ENCODE measurements at places on chromosomes 5 and 9. TPM values are rescaled to one million over a fixed set of nuclear protein-coding genes. Genes with fewer than 3 reads are reported as not detected.

Gene MYO10
- 34.9 TPM for total RNA-seq

Gene CD14
- total RNA-seq: 0.42 TPM

Gene LPAR1
- 7.4 TPM for total RNA-seq

Gene NEUROG1
- not detected for total RNA-seq

Gene CCDC183
- 2.8 TPM for total RNA-seq

GRCh38 chr5:74549384-74549783 is 91.1 kb downstream of the ENC1 start:
- no peak for DNase-seq

DNA sequence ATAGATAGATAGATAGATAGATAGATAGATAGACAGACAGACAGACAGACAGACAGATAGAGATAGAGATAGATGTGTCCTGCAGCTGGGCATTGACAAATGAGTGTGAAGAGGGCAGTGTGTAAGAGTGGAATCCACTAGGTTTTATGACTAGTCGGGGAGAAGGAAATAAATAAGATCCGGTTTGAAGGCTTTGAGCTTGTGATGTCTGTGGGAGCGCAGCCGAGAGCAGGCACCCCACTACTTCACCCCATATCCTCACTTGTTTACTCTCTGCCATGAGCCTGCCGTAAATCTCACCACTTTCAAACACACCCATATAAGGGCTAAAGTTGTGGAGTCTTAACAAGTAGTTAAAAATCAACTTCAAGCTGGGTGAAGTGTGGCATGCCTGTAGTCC is 1.4 kb upstream of the SUSD1 start:
- DNase-seq: no peak

GRCh38 chr9:86792136-86792535 is 155.2 kb downstream of the GAS1 start:
- DNase-seq: peak; percentile 38

GRCh38 chr9:131407717-131408195 is 13.9 kb downstream of the PRRC2B start:
- DNase-seq: no peak

DNA sequence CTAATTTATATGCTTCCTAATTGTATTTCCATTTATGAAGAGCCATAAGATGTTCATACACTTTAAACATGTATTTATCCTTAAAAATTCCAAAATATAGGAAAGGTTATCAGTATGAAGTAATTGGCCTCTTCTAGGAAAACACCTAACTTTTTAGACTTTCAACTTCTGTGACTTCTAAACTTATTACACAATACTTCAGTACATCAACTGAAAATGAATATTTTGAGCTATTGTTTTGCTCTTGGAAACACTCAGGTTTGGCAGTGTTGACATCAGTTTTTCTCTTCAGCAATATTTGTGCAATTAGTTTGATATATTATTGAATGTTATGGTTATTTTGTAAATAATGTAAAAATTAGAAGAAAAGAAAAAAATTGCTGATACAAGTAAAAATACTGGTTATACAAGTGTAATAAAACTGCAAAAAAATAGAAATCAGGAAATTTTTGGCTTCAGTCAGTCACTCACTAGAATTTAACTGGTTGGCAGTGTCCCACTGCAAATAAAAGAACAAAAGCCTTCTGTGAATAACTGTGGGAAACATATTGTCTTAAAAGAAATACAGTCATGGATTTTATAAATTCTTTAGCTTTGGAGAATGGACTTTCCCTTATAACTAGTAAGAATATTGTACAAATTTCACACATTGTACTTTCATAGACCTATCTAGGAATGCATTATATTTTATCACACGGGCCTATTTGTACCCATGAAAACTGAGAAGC is 635.9 kb downstream of the TLE1 start:
- DNase-seq: no peak

GRCh38 chr5:173289372-173289771 is 38.8 kb downstream of the STC2 start:
- DNase-seq: no peak

- no peak for DNase-seq
Measured at GRCh38 chr5:83285661-83286398, 185.7 kb upstream of the VCAN start.

- peak; percentile 26 for DNase-seq
Measured at GRCh38 chr5:122101636-122102285, 23.7 kb upstream of the LOX start.

DNA sequence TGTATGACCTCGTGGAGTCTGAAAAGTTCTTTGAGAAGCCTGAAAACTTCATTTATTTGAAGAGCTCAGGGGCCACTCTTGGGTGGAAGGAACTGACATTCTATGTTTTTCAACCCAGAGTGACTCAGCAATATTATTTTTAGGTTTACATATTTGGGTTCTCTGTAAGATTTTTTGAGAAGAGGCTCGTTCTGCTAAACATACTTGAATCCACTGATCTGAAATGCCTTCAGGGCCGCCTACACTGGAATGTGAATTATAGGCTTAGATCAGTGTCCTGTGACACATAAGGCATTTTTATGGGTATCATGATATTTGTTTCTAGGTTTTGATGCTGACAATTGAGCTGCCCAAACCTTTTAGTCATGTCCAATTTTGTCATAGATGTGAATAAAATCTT is 86.2 kb downstream of the PSAT1 start:
- no peak for DNase-seq

- no peak for DNase-seq
Measured at GRCh38 chr9:106286249-106286648, 576.7 kb upstream of the ZNF462 start.

DNA sequence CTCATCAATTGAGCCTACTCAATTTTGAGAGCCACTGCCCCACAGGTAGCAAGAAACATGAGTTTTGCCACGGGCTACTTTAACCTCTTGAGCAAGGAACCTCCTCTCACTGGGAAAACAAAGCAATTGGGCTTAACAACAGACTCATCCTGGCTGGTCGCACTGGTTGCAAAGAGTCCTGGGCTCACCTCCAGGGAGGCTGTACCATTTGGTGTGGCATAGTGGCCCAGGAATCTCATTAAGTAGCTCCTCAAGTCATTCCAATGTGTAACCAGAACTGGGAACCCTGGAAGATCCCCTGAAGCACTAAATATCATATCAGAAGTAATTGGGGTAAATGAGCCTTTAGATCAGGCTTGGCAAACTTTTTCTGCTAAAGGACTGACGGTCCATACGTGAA is 78.5 kb downstream of the MYO10 start:
- DNase-seq: no peak

- no peak for DNase-seq
Measured at GRCh38 chr9:121958530-121958929, 134.6 kb downstream of the TTLL11 start.

- no peak for DNase-seq
Measured at GRCh38 chr9:127221695-127222094, 42.9 kb upstream of the GARNL3 start.

DNA sequence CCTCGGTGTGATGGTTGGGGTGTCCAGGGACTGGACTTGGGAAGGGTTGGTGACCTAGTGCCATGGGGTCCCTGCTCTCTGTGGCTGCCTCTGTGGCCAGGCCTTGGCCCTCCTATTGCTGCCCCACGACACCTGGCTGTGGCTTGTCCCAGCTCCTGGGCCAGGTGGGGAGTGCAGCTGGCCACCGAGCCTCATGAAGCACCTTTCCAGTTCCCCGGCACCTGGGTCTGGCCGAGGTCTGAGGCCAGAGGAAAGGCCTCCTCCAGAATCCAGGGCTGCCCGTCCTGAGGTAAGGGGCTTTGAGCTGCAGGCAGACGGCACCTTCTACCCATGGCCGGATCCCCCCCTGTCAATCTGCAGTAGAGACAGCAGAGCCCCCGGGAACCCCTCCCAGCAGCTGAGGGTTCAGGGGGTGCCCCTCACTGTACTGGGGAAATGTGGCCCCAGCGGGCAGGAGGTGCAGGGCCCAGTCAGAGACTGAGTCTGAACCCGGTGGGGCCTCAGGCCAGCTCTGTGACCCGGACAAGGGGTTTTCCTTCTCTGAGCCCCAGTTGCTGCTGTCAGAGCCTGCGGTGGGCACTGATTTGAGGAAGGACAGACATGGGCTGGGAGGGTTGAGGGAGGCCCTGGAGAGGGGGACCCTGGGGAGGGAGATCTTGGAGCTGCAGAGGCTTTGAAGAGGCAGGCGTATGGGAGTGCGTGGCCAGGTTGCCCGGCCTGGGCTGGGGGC is 54.5 kb downstream of the RXRA start:
- DNase-seq: no peak

DNA sequence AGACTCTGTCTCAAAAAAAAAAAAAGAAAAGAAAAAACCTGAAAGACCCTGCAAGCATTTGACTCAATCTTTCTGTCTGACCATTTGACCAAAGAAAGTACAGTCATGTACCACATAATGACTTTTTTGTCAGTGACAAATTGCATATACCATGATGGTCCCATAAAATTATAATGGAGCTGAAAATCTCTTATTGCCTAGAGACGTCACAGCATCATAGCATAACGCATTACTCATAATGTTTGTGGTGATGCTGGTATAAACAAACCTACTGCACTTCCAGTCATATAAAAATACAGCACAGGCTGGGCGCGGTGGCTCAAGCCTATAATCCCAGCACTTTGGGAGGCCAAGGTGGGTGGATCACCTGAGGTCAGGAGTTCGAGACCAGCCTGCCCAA is 10.5 kb downstream of the ECM2 start:
- no peak for DNase-seq

DNA sequence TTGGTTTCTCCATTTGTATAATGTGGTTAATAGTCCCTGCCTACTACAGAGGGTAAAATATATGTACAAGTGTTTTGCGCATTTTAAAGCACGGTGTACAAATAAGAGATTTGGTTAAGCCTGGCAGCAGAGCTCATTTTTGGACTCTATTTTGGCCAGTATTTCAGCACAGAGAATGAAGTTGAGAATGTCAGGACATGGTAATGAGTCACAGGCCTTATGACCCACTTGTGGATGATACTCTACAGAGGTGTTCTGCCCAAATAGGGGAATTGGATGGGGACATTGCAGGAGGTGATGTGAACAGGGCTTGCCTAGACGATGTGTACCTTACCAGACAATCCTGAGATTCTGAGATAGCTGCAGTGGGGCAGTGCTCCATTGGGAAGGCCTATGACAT is 50.6 kb downstream of the MELK start:
- DNase-seq: no peak

DNA sequence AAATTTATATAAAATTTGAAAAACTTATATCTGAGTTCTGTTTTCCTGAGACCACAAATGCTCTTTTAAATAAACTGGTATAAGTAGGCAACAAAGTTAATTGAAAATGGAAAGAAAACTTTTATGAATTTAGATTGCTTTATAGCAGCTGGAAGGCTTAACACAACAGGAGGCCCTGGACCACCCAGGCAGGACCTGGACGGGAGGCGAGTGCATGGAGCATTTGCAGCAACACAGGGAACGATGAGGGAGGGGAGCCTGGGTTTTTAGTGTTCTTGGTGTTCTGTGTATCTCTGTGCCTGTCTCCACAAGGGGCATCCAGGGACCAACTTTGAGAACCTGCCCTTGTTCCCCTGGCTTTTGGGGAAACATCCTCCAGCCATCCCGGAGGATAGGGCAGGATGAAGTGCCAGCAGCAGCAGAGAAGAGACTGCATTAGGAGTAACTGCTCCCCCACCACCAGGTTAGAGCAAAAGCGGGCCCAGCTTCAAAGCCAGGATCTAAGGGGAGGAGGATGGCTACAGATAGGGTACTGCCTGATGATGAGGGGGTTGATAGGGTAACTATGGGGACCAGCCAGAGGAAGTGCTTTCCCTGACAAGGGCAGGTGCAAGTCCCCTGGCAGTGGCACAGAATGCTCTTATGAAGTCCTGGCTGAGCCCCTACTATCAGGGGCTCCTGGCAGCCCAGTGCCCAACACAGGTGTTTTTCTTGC is 6.7 kb upstream of the SPATA31E1 start:
- no peak for DNase-seq

- DNase-seq: no peak
Measured at GRCh38 chr5:118619823-118620222, 368.5 kb downstream of the DTWD2 start.

DNA sequence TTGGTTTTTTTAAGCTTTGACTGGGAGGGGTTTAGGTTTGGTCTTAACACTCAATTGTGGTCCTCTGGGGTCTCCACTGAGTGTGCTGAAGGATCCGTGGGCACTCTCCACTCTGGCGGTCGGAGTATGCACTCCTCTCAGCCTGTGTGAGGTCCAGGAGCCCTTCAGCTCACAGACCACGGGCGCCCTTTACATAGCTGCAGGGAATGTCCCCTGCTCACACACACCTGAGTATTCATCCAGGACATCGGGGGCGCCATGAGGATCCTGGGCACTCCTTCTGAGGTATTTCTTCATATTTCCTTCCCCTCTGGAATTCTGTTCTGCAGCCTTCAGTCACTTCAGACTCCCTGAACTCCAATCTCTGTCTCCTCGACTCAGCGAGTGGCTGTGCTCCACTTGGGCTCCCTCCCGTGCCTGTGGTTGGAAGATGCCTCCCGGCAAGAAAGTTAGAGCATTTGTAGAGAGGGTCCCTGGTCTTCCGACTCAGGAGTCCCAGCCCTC is 12.5 kb downstream of the TRIP13 start:
- no peak for DNase-seq

DNA sequence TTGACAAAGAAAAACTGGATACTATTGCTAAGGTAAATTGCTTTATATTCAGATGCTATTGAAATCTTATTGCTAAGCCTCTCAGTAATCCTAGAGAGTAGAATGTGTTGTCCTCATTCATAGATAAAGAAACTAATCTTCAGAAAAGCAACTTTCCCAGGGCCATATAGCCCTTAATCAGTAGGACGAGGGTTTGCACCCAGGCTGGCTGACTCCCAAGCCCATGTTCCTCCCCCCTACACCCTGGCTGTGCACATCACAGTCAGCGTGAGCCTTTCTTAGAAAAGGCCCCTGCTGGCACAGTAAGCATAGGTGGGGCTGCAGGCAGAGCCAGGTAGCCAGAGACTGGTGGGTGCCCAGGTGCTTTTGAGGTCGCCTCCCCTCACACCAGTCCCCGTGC is 15.8 kb upstream of the GLIPR2 start:
- no peak for DNase-seq

GRCh38 chr9:120740132-120740531 is 25.9 kb upstream of the MEGF9 start:
- no peak for DNase-seq

- no peak for DNase-seq
Measured at GRCh38 chr5:178421128-178421527, 169.1 kb downstream of the COL23A1 start.

GRCh38 chr9:2570615-2571479 is 50.7 kb upstream of the VLDLR start:
- peak; percentile 79 for DNase-seq

DNA sequence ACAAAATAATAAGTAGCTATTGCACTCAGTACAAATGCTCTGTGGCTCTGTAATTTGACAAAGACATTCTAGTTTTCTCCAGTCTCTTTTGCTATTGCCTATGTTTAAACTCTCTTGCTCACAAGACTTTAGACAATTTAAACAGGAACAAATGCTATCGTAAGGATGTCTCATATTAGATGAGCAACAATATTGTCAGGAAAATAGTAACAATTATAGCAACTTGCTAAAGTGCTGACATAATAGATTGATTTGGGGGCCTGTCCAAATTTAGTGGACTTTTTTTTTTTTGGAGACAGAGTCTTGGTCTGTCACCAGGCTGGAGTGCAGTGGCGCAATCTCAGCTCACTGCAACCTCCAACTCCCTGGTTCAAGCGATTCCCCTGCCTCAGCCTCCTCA is 11.8 kb downstream of the KIF2A start:
- no peak for DNase-seq

GRCh38 chr5:14316471-14316870 is 173.3 kb downstream of the TRIO start:
- no peak for DNase-seq

Data from HCT116 (cell line).